GM12878 (cell line): ENCODE measurements at places on chromosomes 2 and 18. TPM values are rescaled to one million over a fixed set of nuclear protein-coding genes. Genes with fewer than 3 reads are reported as not detected.

DNA sequence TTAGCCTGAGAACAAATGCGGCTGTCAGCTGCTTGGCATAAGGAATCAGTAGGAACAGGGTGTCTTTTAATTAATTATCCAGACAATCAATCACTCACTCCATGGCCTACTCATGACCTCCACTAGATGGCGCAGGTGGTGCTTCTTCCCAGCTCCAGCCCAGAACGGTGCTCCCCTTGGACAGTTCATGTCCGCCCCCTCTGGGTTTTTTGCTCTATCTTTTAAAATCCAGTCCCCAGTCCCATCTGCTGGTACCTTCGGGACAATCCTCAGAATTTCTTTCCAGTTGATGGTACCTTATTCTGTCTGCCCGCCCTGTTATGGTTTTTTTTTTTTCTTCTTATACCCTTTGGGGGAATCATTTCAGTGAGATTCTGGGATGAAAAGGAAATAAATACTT is 99.8 kb downstream of the CACNB4 start:
- no peaks in the 10 kb centered on the region for H3K27me3 ChIP-seq
- H3K36me3 ChIP-seq, result no peaks in the 10 kb centered on the region
- DNase-seq, result no peak
- peaks cover 3% of the 10 kb centered on the region for H3K4me1 ChIP-seq
- no peak overlapping the region for H3K4me3 ChIP-seq

GRCh38 chr2:23718931-23719700 is 207.8 kb downstream of the ATAD2B start:
- no peak overlapping the region for H3K4me3 ChIP-seq
- no peaks in the 10 kb centered on the region for H3K4me1 ChIP-seq
- H3K36me3 ChIP-seq, result no peaks in the 10 kb centered on the region
- H3K27ac ChIP-seq, result no peak overlapping the region
- H3K27me3 ChIP-seq, result no peaks in the 10 kb centered on the region

The MC4R gene
- total RNA-seq, result not detected in 2 replicates

The TMEM169 gene
- 2.4 and 2.7 TPM in 2 replicates for total RNA-seq

DNA sequence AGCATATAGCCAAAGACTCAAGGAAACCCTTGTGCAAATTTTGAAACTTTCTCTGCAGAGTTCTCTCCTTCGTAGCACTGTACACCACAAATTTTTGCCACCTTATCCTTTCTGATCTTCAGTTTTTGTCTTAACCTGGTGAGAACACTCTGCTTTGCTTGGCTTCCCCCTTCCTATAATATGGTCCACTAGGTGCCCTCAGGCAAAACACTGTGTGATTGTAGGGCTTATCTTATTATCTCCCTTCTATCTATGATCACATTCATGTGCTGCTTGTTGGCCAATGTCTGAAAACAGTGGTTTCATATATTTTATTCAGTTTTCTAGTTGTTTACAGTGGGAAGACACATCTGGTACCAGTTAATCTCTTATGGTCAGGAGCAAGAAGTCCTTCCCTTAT is 111.1 kb downstream of the MTX2 start:
- DNase-seq, result no peak
- H3K27ac ChIP-seq, result no peak overlapping the region
- H3K27me3 ChIP-seq, result no peaks in the 10 kb centered on the region
- no peaks in the 10 kb centered on the region for H3K4me1 ChIP-seq
- H3K36me3 ChIP-seq, result no peaks in the 10 kb centered on the region

- H3K27me3 ChIP-seq, result no peaks in the 10 kb centered on the region; the same call in 1 of the 2 replicates
- no peaks in the 10 kb centered on the region for H3K36me3 ChIP-seq
- DNase-seq, result no peak
Measured at GRCh38 chr2:69184224-69184623, 171.2 kb downstream of the ANTXR1 start.

The FAP gene
- not detected in 2 replicates for total RNA-seq

The RSAD2 gene
- total RNA-seq, result 0.87 and 1.2 TPM in 2 replicates

- no peak overlapping the region for H3K4me3 ChIP-seq
- no peak overlapping the region for H3K27ac ChIP-seq
- H3K36me3 ChIP-seq, result no peaks in the 10 kb centered on the region
- no peak for DNase-seq
Measured at GRCh38 chr2:11473659-11474433, 7.9 kb upstream of the E2F6 start.

DNA sequence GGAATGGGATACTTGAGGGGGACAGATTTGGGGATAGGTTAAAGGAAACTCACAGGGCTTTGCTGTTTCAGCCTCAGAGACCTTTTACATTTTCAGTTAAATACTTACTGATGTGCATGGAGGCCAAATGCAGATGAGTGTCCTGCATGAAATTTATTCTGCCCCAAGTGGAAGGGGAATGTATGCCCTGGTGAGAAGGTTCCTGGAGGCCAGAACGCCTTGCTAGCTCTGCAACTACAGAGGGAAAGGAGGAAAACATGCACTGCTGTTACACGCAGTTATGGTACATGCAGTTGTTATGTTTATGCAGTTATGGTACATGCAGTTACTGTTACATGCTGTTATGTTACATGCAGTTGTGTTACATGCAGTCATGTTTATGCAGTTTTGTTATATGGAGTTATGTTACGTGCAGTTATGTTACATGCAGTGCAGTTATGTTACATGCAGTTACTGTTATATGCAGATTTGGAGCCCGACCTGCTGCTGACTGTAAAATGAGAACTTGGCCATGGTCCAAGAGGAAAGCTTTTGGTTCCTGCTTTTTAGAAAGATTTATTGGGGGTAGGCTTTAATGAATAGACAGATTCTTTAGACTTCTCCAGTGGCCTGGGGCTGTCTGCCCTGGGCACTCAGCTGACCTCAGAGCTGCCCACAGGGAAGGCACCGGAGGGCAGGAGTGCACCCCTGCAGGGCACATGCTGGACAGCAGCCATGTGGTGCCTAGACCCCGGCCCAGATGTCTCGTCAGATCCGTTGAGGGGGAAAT is 84.1 kb downstream of the LDLRAD4 start:
- H3K27me3 ChIP-seq, result peaks cover 3% of the 10 kb centered on the region; the same call in 1 of the 2 replicates
- H3K36me3 ChIP-seq, result no peaks in the 10 kb centered on the region
- no peak overlapping the region for H3K4me3 ChIP-seq
- no peak for DNase-seq
- H3K4me1 ChIP-seq, result no peaks in the 10 kb centered on the region
- H3K27ac ChIP-seq, result no peak overlapping the region

DNA sequence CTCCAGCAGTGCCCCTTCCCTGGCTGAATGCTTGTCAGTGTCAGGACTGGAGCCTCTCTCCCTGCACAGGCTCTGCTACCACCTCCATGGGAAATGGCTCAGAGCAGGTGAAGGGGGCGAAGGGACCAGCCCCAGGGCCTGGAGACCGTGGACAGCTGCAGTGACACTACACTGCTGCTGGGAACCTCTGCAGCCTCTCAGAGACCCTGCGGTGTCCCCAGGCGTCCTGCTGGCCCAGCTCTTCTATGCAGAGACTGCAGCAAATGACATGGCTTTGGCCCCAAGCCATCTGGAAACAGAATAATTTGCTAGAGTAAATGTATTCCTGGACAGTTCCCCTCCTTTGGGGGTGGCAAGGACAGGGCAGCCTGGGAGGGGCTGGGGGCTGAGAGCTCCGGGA is 53.2 kb downstream of the CIB4 start:
- H3K27me3 ChIP-seq, result peaks cover 2% of the 10 kb centered on the region; the same call in 1 of the 2 replicates
- H3K4me1 ChIP-seq, result peaks cover 8% of the 10 kb centered on the region
- no peak overlapping the region for H3K4me3 ChIP-seq
- no peaks in the 10 kb centered on the region for H3K36me3 ChIP-seq
- no peak overlapping the region for H3K27ac ChIP-seq
- no peak for DNase-seq
